ENCODE measurements at places on chromosomes 2 and 18.

DNA sequence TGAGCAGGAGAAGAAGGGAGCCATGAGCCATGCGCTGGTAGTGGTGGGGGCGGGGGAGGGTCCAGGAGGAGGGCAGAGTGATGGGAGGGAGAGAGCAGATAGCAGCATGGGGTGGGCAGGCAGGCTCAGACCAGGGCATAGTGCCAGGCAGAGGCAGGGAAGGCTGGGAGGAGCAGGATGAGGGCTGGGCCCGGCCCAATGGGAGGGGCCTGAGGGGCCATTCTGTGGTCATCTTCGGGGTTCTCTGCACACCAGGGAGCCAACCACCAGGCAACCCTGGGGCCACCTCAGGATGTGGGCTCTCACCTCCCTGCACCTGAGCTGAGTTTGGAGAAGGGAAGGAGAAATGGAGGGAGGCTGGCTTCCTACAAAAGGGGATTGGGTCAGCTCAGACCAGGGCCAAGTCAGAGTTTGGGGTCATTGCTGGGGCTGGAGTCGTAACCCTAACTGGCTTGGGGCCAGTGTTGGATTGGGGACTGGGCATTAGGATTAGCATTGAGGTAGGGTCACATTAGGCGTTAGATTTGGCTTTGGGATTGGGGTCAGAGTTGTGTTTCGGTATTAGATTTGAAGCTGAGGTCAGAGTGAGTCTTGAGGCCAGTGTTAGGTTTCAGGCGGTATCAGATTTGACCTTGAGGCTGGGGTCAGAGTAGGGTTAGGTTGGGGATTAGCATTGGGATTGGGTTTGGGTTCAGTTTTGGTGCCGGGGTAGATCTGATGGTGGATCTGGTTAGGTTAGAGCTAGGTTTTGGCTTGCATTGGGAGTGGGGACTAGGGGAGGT is 11.2 kb downstream of the VIL1 start:
- no peak for DNase-seq

- no peak for DNase-seq
Measured at GRCh38 chr2:42327125-42327524, 33.9 kb downstream of the COX7A2L start.

DNA sequence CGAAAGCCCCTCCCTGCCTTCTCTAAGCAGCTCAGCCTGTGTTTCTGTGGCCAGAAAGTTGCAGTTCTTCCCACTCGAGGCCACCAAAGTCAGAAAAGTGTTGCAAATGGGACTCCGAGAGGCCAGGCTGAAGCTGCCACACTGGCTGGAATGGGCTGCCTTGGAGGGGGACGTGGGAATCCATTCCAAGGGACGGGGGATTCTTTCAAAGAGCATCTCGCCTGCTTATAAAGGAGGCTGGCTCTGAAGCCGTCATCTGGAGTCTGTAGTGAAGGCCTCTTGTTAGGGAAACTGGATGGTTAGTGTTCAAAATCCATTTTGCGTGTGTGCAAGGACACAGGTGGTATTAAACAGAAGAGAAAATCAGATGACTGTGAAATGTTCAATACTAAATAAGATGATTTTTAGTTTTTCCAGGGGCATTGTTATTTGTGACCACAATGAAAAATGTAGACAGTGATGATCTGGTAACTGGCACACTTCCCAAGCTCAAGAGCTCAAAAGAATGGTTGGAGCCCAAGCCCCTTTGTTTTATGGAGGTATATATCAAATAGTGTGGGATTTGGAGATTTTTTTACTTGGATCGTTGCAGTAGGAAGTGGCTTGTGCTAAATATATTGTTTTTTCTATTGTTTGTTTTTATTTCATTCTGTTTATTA is 782 bp downstream of the FAM228B start:
- DNase-seq, result no peak

DNA sequence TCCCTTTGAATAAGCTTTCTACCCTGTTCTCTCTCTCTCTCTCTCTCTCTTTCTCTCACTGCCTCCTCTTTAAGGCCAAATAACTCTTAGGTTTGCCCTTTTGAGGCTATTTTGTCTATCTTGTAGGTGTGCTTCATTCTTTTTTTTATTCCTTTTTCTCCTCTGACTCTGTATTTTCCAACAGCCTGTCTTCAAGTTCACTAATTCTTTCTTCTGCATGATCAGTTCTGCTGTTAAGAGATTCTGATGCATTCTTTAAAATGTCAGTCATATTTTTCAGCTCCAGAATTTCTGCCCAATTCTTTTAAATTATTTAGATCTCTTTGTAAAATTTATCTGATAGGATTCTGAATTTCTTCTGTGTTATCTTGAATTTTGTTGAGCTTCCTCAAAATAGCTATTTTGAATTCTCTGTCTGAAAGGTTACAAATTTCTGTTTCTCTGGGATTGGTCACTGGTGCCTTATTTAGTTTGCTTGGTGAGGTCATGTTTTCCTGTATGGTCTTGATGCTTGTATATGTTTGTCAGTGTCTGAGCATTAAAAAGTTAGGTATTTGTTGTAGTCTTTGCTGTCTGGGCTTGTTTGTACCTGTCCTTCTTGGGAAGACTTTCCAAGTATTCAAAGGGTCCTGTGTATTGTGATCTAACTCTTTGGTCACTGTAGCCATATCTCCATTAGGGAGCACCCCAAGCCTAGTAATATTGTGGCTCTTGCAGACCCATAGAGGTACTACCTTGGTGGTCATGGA is 35.4 kb upstream of the DYNC1I2 start:
- DNase-seq, result no peak

DNA sequence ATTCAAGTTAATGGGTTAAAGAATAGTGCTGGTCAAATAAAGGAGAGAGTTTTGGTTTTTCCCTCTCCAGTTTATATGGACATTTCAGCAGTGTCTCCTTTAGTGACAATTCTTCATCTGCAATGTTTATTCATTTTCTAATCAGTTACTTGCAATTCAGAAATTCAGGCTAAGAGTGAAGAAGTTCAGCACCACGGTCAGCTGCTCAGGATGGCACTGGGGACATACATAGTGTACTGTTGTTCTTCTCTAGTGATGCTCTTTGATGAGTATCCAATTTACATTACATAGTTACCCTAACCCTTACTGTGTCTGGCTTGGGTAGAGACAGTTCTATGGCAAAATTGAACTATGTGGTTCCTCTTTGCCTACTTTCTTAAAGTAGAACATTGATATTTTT is 412.7 kb downstream of the CNTNAP5 start:
- DNase-seq, result no peak

GRCh38 chr18:66587430-66587829 is 16.5 kb downstream of the CDH19 start:
- no peak for DNase-seq

GRCh38 chr2:33129263-33130053 is 182.7 kb downstream of the LTBP1 start:
- DNase-seq, result no peak

DNA sequence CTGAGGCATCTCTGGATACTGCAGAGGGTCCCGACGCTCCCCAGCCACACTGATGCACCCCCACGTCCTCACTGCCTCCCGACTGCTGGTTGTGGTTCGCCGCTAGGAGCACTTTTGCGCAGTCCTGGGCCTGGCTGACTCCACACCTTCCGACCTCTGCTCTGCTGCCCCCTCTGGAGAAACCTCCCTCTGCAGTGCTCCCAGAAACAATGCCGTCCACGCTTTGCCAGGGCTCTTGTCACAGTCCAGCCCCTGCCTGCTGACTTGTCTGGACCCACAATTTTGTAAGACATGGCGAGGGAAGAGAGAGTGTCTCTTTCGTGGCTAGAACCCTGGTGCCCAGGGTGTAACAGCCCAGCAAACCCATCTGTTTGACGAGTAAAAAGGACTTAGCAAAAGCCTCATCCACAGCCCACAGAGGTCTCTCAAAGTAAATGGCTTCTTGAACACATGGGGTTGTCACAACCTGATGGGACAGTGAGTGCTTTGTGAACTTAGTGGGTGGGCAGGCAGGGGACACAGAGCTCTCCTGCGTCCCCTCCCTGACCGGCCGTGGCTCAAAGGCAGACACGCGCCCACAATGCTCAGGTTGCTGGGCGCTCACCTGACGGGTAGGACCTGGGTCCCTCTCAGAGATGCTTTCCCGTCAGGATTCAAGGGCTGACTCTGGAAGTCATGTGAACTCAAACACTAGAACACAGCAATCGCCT is 4.0 kb downstream of the COPS9 start:
- no peak for DNase-seq

GRCh38 chr2:177393203-177393755 is 706 bp downstream of the AGPS start:
- DNase-seq, result no peak

- no peak for DNase-seq
Measured at GRCh38 chr18:58241877-58242276, 197.9 kb downstream of the NEDD4L start.

DNA sequence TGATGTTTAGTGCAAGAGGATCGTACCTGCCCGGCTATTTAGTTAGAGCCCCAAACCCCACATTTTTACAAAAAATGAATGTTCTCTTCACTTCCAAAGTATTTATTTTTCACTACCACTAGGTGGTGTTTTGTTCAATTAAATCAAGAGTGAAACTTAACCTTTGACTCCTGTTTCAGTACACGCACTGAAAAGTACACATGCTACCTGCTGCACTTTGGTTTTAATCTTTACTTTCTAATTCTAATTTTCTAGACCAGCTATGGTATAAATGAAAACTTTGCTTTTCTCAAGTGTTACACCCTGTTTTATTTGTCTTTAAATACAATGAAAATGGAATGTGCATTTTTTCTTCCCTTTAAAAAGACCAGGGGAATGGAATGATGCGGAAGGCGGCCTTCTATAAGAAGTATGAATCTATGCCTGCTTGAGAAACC is 31.4 kb upstream of the CHN1 start:
- no peak for DNase-seq

DNA sequence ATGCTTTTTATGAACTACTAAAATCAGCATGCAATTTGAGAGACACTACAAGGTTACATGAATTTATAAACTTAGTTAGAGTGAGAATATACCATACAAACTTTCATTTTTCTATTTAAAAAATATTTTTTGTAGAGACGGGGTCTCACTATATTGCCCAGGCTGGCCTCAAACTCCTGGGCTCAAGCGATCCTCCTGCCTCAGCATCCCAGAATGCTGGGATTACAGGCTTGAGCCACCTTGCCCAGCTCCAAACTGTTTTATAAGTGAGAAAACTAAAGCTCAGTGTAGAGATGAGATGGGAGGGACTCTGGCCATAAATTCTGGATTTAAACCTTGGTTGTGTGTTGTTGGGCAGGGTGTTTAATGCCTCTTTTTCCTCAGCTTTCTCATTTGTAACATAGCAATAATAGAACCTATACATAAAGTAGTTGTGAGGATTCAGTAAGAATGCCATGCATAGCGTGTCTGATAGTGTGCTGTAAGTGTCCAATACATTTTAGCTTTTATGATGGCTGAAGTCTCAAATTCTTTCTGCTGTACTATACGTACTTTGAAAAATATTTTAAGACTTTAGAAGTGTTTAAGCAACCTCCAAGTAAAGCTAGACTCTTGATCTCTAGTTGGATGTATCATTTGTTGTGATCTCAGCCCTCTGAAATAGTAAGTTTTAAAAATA is 9.7 kb downstream of the CAB39 start:
- no peak for DNase-seq

GRCh38 chr2:4882421-4882820 is 809.8 kb upstream of the SOX11 start:
- DNase-seq, result no peak

DNA sequence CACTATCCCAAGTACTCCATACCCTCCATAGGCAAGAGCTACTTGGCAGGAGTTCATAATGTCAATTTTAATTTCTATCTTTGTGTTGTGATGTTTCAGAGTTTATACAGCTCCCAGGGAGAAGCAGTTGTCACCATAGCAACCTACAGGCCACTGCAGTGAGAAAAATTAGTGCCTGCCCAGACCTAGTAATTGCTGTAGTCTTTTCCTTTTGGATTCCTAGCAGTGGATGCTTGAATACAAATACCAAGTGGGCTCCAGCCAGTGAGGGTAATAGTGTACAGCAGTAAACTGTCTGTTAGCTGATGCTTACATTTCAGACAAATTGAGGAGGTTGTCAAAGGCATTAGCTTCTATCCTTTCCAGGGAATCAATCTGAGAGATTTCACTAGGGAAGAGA is 26.7 kb downstream of the LHCGR start:
- no peak for DNase-seq

GRCh38 chr18:52970686-52971085 is 630.7 kb downstream of the DCC start:
- no peak for DNase-seq

GRCh38 chr2:12824351-12824777 is 107.6 kb downstream of the TRIB2 start:
- no peak for DNase-seq

GRCh38 chr18:66735933-66736332 is 132.0 kb upstream of the CDH19 start:
- no peak for DNase-seq

DNA sequence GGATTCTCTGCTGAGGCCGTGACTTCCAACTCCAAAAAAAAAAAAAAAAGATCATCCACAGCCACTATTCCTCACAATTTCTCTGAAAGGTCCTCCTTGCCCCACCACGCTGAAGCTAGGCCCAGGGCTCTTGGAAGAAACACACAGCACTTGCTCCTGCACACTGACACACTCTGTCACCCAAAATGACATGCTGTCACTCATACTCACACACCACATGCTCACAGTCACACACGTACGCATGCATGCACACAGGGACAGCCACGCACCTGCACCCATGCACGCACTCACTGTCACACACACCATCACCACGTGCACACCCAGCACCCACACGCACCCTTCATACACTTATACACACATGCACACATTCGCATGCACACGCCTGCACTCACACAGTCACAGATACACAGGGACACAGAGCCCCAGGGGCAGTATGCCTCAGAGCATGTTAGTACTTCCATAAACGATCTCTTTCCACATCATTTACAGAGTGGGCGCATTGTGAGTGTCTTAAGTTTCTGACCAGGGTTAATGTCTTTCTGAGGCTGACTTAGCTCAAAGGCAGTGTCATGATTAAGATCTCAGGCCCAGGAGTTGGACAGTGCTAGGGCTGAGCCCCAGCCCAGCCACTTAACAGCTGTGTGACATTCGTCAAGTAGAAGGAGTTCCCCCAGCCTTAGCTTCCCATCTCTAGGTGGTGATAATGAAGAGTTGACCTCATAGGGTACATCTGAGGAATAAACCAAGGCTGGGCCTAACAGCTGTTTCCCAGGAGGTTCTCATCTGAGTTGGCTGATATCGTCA is 93.4 kb downstream of the GLI2 start:
- DNase-seq, result no peak

GRCh38 chr2:131058214-131058843 is 34.9 kb downstream of the FAM168B start:
- DNase-seq, result no peak

DNA sequence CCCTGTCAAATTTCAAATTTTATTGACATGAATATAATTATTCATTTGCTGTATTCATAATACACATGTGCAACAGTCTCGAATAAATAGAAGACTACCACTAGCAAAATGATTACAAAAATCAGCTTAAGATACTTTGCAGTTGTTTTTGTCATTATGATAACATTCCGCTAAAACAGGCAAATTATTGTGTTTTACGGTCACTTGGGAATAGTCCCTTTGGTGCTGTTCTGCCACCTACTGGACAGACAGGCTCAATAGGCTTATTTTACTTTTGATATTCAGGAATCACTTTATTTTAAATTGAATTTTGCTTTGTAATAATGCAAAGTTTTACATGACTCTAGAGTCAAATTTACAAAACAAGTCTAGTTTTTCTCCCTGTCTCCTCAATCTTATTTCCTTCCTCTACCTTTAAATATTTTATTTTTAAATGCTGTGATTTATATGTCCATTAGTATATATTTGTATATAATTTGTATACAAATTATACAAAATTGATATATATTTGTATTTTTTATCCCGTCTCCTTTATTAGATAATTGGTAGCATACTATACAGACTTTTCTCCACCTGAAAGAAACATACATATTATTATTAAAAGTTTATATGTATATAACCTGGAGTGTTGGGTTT is 456.3 kb downstream of the DLGAP1 start:
- DNase-seq, result peak; percentile 17

- DNase-seq, result no peak
Measured at GRCh38 chr2:186093174-186093573, 354.6 kb downstream of the FSIP2 start.

Data from non-pigmented ciliary epithelial cell (primary cell).